ENCODE measurements at places on chromosomes 6 and 20.

GRCh38 chr6:6781172-6781872, 192.8 kb downstream of the LY86 start:
- DNase-seq = no peak

DNA sequence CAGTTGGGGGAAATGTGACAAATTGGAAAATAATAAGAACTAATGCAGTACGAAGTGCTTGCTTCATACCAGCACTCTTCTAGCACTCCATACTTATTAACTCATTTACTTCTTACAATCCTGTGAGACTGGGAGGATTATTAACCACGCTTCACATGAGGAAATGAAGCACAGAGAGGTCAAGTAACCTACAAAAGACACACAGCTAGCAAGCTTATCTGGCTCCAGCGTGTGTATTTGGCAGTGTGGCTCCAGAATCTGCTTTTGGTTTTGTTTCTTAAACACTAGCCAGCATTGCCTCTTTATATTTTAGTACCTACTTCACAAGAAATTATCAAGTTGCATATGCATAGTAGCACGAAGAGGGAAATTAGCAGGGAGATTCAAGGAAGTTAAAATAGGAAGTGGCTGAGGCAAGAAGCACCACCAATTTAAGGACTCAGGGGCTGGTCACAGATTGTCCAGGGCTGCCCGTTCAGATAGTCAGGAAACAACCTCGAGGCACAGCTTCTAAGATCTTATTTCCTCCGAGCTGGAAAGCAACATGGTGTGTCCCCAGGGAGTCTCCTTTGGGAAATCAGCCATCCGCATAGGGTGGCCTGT, 302.7 kb upstream of the PRDM1 start:
- no peak for DNase-seq

DNA sequence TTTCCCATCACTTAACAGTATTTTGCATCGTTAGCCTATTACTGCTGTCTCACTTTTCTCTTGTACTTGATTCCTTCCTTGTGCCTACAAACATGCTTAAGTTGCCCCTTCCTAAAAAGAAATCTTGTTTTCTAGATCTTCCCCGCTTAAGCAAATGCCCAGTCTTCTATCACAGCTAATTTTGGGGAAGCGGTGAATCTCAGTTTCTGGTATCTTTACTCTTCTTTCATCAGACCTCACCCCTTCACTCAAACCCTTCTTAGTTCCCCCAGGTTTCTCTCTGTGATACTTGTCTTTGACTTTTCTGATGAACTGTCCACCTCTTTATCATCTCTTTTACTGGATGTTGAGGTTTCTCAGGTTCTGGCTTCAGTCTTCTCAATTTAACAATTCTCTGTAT, 14.2 kb downstream of the VAPB start:
- no peak for DNase-seq

DNA sequence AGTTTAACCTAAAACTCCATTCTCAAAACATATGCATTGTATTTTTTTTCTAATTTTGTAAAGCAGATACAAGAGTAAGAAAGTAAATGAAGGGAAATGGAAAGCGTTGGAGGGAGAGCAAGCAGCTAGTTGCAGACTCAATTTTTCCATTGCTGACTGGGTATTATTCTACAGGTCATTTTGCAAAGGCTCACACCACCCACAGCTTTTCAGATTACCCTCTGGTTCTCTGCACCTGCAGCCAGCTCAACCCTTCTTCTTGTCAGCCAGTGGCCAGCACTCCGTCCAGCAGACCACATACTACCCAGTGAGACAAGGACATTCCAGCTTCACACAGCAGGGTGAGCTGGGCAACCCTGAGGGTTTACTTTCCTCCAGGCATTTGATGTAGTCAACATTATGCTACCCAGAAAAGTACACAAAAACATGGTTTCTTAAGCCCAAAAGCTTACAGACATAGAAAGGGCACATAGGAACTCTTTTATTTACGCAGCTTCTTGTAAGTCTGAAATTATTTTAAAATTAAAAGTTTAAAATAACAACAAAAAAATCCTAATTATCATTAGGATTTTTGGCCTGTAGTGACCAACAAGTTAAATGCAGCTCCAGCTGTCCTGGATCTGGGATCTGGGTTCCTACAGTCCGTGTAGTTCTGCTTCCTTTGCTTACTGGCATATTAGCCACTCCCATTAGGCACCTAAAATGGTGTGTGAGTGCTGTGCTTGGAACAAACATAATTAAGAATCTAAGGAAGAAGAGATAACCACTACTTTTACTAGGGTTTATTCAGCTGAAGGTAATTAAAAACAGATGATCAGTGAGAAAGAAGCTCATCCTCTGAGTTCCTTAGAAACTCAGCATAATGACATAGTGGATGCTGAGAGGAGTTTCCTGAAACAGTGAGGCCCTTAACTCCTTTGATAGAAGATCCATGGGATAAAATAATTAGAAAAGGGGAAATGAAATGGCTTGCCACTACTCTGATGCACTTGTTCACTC, 185.3 kb downstream of the PKHD1 start:
- no peak for DNase-seq

DNA sequence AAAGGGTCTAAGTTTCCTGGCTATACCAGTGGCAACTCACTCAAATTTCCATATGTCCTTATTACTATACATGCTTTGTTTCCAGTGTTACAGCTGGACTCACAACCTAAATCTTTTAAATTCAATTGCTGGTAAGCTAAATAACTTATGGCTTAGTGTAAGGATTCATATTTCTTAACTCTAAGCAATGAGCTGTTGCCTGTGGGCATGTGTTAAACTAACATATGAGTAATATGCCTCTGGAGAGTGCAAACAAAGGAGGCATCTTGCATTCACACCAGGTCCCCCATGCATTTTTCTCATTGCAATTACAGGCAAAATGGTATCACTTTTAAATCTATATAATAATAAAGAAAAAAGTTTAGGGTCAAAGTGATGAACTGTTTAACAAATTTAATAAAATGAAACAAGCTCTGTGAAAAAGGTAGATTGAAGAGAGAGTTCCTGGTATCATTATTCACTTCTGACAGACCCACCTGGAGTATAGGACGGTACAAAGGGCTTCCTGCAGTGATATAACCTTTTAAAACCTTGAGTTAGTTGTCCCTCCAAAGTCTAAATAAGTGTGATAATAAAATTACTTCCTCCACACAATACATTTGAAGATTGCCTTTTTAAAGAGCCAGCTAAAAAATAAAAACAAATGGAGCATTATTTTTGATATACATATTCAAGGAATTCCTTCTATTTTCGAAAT, 57.6 kb upstream of the HMGCLL1 start:
- DNase-seq = no peak

- DNase-seq = no peak
These were observed 227.4 kb upstream of the PLN start for GRCh38 chr6:118320652-118321051.

DNA sequence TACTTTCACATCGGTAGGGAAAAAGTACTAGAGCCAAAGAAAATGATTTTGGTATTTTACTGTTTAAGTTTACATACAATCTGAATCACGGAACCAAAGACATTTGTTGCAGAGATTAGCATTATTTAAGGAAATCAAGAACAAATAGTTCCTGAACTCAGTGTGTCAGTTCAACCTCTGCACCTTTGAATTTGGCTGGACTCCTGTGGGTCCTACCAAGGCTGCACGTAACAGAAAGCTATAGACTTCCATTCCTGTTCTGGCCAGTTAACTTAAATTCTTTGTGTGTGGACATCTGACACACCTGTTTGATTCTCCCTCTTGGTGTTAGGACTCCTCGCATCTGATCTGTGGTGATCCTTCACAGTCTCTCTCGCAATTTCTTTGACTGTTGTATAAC, 69.6 kb downstream of the MACROD2 start:
- no peak for DNase-seq

DNA sequence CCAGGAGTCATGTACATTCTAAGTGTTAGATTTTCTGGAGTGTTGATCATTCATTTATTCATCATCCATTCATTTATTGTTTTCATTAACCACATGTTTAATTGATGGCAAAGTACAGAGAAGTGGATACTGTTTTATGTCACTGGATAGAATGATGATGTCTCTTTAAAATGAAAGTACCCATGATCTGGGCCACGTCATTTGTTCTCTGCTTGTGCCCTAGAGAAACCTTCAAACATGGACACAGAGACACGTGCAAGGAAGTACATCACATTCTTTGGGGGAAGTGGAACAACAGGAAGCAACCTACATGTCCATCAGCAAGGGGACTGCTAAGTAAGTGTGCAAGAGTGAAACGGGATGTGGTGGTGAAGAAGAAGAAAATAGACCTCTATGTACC, 75.8 kb upstream of the TSHZ2 start:
- DNase-seq = no peak

- no peak for DNase-seq
These were observed 6.8 kb downstream of the C6orf52 start for GRCh38 chr6:10687582-10687981.

Measured in T-cell (primary cell).